ENCODE measurements at places on chromosomes 4 and X.

DNA sequence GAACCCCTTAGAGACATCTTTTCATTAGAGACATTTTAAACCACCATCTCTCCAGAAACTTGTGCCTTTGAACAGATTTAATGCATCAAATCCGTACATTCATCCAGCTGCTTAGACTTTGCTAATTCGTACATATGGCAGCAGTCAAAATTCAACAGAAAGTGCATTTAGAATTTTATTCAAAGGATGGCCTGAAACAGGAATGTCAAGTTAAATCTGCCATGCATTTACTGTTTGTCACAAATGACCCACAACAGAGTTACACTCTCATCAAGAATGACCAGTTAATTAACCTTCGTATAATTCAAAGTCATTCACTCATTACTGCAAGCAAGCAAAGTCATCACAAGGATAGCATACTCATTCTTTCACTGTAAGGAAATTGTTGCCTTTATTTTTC lies 284.3 kb downstream of the SLC7A11 start:
- no peak for DNase-seq

- DNase-seq, result no peak
Observed at GRCh38 chr4:1416051-1416947, 10.1 kb upstream of the NKX1-1 start.

GRCh38 chrX:45907786-45908185 lies 637.4 kb downstream of the ZNF674 start:
- DNase-seq, result no peak

DNA sequence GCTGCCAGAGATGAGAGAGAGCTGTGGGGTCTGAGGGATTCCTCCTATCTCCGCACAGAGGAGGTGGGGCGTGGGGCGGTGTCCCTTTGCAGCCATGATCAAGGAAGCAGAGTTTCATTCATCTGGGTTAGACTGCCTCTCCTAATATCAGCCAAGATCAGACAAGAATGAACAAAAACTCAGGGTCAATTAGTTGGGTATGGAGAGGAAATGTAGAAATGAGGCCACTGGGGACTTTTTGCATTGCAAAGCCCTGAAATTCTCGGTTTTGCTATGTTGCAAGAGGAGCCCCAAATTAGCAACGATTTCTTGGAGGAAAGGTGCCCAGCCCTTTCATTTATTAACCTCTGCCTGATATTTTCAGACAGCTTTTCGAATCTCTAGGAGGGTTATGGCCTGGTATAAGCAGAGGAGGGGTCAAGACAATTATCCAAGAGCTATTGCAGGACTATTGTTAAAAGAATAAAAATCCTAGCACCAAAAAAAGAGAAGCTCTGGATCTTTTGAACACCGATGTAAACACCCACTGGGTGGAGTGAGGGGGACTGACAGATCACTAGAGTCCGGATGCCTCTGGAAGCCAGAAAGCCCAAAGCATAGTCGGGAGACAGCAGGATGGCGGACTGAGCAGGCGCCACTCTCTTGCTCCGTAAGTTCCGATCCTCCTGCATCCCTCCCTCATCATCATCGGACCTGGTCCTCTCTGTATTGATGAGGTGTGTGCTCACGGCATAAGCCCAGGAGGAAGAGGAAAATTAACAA lies 34.4 kb upstream of the ACSL1 start:
- DNase-seq, result no peak

- DNase-seq, result no peak
Observed at GRCh38 chrX:133175605-133176004, 42.5 kb downstream of the TFDP3 start.

- DNase-seq, result no peak
Observed at GRCh38 chr4:176910646-176911045, 117.9 kb upstream of the VEGFC start.

- DNase-seq, result no peak
Observed at GRCh38 chr4:57104706-57105560, 5.3 kb downstream of the IGFBP7 start.

DNA sequence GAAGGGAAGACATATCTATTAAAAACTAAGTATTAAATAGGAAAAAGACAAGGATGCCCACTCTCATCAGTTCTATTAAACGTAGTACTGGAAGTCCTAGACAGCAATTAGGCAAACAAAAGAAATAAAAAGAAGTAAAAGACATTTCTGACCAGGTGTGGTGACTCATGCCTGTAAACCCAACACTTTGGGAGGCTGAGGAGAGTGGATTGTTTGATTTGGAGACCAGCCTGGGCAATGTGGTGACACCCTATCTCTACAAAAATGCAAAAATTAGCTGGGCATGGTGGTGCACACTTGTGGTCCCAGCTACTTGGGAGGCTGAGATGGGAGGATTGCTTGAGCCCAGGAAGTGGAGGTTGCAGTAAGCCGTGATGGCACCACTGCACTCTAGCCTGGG lies 1071.8 kb downstream of the FAT4 start:
- no peak for DNase-seq

GRCh38 chr4:2637956-2638552 lies 101.6 kb downstream of the FAM193A start:
- DNase-seq, result no peak

DNA sequence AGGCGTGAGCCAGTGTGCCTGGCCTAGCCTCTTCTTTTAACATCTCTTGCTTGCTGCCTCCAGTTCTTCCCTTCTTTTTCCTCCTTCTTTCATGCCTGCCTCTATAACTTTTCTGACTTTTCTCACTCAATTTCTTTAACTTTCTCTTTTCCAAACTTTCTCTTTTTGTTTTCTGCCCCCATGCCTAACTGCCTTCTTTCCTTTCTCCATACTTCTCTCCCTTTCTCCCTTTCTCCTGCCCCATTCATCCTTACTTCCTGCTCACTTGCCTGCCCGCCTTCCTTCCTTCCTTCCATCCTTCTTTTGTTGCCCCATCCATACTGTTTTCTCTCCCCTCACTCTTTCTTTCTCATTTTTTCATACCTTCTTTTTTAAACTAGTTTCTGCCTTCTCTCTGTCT lies 105.2 kb downstream of the RBMX2 start:
- DNase-seq, result no peak

- DNase-seq, result no peak
Observed at GRCh38 chr4:142354794-142355420, 491.2 kb downstream of the INPP4B start.

- DNase-seq, result peak; percentile 50
Observed at GRCh38 chrX:24081661-24082154, 27.0 kb downstream of the EIF2S3 start.

DNA sequence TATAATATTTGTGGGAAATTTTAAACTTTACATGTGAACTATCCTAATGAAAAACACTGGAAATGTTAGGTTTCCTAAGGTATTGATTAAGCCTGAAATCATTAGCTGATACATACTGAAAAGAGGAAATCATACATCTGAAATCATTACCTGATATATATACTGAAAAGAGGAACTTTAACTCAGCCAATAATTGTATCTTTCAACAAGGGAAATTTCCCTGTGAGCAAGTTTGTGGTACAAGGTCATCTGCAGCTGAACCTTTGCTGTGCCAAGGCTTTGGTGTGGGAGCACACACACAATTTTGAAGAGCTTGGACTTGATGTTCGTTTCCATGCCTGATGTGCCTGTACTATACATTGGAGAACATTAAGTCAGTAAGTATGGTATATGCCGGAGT lies 131.9 kb upstream of the USP9X start:
- no peak for DNase-seq

DNA sequence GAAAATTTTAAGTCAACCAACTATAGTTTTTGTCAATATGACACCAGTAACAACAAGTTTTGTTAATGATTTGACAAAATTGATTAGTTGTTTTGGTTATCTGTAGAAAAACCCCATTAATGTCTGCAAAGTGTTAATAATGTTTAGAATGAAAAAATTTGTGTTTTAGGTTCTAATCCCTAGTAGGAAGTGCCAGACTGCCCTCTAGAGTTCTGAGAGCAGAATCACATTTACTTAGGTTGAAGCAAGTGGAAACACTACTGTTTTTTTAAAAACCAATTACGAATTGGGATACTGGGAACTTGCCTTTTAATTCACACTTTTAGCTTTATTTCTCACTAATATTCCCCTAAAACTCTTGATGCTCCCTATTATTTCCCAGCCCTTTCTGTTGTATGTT lies 101.1 kb upstream of the CYLC1 start:
- no peak for DNase-seq

GRCh38 chr4:61149278-61149677 lies 50.8 kb upstream of the ADGRL3 start:
- DNase-seq, result no peak

- no peak for DNase-seq
Observed at GRCh38 chrX:103536071-103536470, 16.8 kb upstream of the RAB40A start.

DNA sequence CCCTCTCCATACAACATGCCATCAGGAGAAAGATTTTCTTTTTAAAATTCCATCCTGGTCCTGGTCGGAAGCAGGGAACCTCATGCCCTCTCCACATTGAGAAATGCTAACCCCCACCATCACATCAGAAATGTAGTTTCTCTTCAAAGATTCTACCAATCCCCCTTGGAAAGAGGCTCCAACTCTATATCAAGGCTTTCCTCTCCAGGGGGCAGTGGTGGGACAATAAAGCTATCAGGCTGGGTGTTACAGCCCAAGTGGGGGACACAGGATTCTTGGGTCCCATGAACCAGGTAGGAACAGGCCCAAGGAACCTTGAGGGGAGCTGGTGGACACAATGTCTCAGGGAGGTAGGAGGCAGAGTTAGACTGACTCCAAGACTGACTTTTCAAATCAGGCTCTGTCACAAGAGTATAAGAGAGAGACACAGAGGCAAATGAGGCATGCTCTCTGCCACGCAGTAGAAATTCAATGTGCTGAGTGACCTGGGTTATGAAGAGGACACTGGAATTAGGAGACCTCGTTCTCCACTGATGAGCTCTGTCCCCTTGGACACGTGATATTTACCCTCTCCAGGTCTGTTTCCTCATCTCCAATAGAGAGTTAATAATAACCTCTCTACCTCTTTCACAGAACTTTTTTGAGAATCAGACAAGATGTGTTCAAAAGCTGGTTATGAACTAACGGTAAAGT lies 4.5 kb downstream of the GJB1 start:
- no peak for DNase-seq

DNA sequence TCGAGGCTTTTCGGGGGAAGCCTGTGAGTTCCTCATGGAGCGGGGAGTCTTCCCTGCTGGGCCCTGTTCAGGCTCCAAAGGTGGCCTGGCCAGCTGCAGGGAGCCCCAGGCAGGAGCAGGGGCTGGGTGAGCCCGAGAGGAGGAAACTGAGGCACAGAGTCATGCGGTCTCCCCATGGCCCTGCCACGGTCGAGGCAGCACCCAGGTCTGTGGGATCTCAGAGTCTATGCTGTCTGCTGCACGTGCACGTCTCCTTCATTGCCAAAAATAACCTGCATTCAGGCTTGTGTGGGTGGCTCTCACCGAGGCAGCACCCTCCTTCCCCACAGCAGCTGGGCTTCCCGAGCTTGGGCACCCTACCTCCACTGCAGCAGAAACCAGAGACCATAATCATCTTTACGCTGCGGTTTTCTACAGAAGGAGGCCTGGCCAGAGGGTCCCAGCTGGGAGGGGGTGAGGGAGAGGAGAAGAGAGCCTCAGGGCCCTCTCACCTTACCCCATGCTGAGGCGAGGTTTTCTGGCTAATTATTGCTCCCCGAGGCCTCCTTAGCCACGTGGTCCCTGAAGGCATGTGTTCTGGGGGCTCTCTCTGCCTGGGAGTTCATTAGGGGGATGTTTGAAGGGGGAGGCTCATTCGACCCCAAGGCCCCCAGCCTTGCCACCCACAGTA lies 64.3 kb downstream of the CPZ start:
- DNase-seq, result no peak
